GM13976 (cell line): ENCODE measurements at places on chromosomes 12 and 14.

GRCh38 chr12:129211862-129212630 lies 358.8 kb downstream of the GLT1D1 start:
- DNase-seq, result no peak

DNA sequence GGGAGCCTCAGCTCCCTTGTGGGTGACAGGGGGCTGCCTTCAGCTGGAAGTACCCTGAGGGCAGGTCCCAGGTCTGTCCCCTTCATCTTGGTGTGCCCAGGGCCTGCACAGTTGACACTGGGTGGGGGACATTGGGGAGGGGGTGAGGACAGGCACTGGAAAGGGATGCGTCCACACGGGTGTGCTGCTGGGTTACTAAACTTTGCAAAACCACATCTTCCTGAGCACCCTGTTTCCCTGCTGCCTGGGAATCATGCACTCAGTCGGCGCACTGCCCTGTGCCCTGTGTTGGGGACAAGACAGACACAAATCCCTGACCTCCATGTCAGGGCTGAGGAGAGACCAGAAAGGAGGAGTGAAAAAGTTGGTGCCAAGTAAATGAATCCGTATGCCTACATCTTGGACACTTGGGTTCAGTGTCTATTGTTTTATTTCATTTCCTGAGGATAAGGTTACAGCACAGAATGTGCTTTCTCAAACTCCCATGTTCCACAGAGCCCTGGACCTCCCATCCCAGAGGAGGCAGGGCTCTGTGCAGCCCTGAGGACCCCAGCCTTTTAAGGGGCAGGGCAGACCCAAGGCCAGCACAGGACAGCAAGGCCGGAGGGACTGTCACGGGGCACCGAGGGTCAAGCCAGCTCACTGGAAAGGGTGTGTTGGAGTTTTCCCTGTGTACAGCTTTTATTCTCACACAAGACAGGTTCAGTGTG lies 2.9 kb upstream of the SLC25A29 start:
- no peak for DNase-seq

DNA sequence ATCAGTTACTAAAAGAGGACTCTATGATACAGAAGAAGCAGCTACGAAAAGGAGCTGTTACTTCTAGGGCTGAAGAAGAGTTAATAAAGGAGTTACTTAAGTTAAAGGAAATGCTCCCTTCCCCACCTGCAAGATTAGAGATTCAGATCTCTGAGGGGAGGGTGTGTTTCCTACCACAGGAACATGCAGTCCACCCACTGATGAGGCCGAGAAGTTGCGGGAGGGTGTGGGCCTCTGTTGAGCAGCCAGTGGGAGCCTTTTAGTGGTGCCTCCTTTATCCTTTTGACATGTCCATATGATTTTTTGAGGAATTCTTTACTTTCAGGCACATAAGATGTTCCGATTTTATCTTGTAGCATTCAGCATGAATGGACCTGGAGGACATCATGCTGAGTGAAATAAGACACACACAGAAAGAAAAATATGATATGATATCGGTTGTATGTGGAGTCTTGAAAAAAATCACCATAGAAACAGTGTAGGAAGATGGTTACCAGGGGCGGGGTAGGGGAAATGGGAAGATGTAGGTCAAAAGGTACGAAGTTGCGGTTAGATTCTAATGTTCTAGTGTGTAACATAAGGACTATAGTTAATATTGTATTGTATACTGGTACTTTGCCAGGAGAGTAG lies 4.4 kb upstream of the M6PR start:
- no peak for DNase-seq

- DNase-seq, result no peak
These were observed 137.5 kb downstream of the TMEM117 start for GRCh38 chr12:43973385-43973784.

DNA sequence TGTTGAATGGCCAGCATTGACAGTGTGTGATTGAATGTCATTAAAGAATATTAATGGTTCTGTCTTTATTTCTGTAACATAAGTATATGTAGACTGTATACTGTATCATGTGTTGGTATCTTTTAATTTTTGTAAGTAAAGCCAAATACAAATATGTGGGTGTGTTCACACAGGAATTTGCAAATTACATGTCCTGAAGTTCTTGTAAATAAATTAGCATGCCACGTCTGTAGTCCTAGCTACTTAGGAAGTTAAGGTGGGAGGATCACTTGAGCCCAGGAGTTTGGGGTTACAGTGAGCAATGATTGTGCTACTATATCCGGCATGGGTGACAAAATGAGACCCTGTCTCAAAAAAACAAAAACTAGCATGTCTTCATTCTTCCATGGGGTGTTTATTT lies 99.1 kb downstream of the KICS2 start:
- no peak for DNase-seq
